ENCODE measurements at places on chromosomes 1 and 21. TPM values are rescaled to one million over a fixed set of nuclear protein-coding genes. Genes with fewer than 3 reads are reported as not detected.

GBP6 gene
- 67.2 TPM for total RNA-seq

UROD gene
- 122 TPM for total RNA-seq

SMCP gene
- not detected for total RNA-seq

RIMKLA gene
- total RNA-seq, result not detected

DENND2C gene
- 31.5 TPM for total RNA-seq

LCE6A gene
- total RNA-seq, result not detected
